MG63 (cell line): ENCODE measurements at places on chromosomes 11 and 22. TPM values are rescaled to one million over a fixed set of nuclear protein-coding genes. Genes with fewer than 3 reads are reported as not detected.
A peak's percentile ranks its signal among the peaks of the same experiment; 100 is the strongest.

The APOL4 gene
- not detected in 2 replicates for total RNA-seq

The MACROD1 gene
- total RNA-seq, result 14.1 and 44.1 TPM in 2 replicates

DNA sequence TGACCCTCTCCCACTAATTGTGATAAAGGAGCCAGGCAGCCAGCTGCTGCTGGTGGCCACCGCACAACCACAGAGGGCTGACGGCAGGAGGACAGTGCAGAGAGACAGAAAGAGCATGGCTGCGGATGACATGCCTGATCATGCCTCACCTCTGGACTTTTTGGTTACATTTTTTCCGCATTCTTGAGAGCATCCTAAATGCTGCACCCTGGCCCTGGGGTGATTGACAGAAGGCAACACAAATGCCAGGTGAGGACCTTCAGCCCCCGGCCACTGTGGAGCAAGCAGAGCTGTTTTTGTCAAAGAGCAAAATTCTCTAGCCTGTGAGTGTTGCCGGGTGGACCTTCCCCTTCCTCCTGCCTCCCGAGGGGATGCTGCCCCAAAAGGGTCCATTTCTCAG is 78.5 kb downstream of the RPS6KA4 start:
- no peak for DNase-seq

- no peak for DNase-seq
Measured at GRCh38 chr11:115545581-115546210, 41.5 kb upstream of the CADM1 start.

DNA sequence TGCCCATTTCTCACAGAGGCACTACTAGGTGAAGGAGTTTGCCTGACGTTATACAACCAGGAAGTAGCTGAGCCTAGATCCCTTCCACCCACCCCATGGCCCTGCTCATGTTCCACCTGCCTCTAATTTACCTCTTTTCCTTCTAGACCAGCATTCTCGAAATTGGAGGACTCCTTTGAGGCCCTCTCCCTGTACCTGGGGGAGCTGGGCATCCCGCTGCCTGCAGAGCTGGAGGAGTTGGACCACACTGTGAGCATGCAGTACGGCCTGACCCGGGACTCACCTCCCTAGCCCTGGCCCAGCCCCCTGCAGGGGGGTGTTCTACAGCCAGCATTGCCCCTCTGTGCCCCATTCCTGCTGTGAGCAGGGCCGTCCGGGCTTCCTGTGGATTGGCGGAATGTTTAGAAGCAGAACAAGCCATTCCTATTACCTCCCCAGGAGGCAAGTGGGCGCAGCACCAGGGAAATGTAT is 14.1 kb downstream of the PIK3IP1 start:
- no peak for DNase-seq

DNA sequence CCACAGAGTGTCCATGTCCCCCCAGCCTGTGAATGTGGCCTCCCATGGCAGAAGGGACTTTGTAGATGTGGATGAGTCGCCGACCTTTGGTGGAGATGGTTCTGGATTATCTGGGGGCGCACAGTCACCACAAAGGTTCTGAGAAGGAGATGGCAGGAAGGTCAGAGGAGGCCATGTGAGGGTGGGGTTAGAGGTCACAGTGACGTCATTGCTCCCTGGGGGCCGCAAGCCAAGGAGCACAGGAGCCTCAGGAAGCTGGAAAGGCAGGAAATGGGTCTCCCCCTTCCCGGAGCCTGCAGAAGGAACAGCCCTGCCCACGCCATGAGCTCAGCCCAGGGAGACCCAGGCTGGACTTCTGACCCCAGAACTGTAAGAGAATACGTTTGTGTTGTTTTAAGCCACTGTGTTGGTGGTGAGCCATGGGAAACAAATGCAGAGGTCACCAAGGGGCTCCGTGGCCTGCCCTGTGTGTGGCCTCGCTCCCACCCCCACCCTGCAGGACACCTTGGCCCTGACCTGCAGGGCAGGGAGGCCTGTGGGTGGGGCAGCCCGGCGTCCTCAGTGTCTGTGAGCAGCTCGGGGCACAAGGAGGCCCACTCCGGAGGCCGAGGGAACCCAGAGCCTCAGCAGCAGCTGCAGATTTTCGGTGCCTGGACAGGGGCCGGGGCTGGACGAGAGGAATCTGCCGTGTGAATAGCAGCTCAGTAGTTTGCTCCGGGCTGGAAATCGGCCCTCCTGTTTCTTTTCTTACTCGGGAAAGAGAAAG is 32.1 kb downstream of the GRAMD4 start:
- DNase-seq, result peak; percentile 23

GRCh38 chr11:16091862-16092261 is 264.5 kb downstream of the SOX6 start:
- no peak for DNase-seq

DNA sequence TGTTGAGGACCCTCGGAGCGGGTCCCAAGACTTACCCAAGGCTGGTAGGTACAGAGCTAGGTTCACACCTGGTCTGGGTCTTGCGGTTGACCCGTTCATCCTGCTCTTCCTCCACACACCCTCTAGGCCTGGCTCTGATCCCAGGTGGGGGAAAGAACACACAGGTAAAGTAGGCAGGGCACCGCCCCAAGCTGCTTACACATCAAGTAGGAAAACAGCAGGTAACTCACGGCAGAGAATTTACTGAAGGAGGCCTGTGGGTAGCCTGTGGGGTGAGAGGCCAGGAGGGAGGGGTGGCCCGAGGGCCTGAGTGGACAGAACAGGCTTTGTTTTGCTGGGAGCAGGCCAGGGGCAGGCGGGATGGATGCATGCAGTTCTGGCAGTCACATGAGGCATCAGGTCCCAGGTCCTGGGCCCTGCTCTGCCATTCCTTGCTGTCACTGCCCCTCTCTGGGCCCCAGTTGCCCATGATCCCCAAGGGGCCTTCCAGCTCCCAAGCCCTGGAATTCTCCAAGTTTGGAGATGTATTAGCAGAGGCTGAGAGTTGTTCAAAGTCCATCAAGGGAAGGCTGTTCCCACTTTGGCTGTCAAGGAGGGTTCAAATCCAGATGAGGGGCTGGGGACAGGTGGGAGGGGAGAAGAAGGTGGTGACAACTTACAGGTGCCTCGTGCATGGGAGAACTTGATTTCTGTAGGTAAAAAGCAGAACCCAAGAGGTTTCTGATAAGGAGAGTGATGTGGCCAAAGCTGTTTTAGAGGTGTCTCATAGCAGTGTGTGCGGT is 5.7 kb downstream of the TSKU start:
- no peak for DNase-seq
